ENCODE measurements at places on chromosomes 2 and 18.

DNA sequence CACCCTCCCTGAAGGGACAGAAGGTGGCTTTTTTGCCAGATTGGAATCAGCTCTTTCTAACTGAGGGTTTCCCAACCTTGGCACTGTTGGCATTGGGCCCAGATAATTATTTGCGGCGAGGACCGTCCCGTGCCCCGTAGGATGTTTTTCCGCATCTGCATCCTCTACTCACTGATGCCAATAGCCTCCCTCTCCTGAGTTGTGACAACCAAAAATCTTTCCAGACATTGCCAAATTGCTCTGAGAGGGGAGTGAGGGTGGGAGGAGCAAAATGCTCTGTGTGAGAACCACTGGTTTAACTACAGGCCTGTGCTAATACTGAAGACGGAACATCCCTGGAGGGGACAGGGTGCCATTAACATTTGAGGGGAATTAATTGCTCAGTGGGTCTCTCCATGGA, 33.6 kb upstream of the GLI2 start:
- no peak for DNase-seq

DNA sequence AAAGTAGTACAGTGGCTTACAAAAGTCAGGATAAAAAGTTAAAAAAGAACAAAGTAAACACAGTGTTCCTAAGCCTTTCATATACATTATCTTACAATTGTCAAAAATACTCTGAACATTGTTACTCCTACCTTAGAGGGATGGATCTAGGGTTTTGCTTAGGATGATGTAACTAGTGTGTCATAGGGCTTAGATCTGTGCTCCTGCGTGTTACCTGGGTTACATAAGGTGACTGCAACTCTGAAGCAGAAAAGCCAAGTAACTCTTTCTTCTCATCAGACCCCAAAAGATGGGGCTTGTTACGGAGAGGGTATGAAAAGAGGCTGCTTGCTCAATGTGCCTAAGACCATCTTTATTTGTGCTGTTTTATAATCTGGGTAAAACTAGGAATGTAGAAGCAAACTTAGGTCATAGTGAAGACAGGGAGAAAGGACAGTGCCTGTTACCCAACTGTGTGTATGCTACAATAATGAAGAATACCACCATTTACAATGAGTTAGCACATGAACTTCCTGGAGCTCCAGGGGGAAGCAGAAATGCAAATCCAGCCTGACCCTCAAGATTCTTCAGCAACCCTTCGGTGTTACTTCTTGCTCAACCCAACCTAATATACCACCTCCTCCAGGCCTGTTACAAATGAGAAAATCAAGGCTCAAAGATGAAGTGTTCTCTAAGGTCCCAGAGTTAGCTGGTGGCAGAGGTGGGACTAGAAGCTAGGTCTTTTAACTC, 42.0 kb upstream of the STK17B start:
- no peak for DNase-seq

DNA sequence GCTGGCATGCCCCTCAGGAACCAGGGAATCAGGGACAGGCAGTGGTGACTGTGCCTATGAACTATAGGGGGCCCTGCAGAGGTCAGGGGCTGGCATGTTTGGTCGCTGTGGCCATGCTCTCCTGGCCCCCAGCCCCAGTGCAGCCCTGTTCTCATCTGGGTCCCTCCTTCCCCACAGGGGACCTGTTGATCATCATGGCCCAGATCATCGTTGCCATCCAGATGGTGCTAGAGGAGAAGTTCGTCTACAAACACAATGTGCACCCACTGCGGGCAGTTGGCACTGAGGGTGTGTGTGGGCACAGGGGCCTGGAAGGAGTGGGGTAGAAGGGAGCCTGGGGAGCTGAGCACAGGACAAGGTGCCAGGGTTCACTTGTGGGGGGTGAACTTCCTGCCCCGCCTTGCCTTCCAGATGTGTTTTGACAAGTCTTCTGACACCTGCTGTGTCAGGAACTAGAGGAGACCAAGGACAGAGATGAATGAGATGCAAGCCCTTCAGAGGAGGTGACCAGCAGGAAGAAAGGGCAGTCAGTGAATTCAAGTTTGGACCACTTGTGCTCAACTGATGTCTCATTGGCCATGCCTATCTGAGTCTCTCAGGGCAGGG, 9.6 kb upstream of the CENPA start:
- no peak for DNase-seq

DNA sequence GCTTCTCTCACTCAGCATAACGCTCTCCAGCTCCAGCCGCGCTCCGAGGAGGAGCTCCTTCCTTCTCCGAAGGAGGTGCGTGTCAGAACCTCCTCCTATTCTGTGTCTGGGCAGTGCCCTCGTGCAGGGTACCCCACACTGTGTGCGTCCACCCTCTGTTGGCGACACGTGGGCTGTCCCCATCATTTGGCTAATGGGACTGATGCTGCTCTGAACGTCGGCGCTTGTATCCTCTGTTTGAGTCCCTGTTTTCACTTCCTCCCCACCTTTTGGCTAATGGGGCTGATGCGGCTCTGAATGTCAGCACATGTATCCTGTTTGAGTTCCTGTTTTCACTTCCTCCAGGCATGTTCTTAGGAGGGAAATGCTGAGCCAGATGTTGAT, 22.2 kb downstream of the KCNG2 start:
- no peak for DNase-seq

- DNase-seq = no peak
Observed at GRCh38 chr2:129345540-129345939, 633.9 kb upstream of the RAB6C start.

DNA sequence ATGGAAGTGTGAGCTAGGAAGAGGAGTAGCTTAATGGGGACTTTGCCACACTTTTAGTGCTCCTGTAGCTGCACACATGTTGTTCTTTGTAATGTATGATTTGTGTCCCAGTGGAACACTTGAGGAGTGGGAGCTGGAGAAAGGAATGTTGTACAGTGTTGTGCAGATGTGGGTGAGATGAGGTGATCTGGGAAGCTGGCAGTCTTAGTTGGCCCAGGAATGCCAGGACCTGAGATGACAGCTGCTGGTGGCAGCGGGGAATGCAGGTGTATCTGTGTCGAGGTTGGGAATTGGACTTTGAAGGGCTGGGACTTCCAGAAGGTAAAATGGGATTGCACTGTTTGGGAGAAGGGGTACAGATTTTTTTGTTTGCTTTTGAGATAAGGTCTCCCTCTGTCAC, 23.6 kb downstream of the NEDD4L start:
- DNase-seq = no peak

Data from HFF-Myc (cell line).